Activated CD4-positive, alpha-beta T cell treated with anti-CD3 and anti-CD28 coated beads, Interleukin-2, amount 10 ng/mL, durations not matched to agents 7 days and 5 days (primary cell): ENCODE measurements at places on chromosomes 2 and 18. TPM values are rescaled to one million over a fixed set of nuclear protein-coding genes. Genes with fewer than 3 reads are reported as not detected.

- no peak overlapping the region for H3K4me3 ChIP-seq
- DNase-seq = no peak
- H3K36me3 ChIP-seq = peaks cover 27% of the 10 kb centered on the region
- no peak overlapping the region for H3K27ac ChIP-seq
Observed at GRCh38 chr2:32712870-32713269, 85.0 kb downstream of the TTC27 start.

The ZSWIM2 gene
- total RNA-seq = not detected

GRCh38 chr2:67500541-67500940 is 103.4 kb downstream of the ETAA1 start:
- DNase-seq = no peak
- H3K4me3 ChIP-seq = no peak overlapping the region
- no peaks in the 10 kb centered on the region for H3K4me1 ChIP-seq

The TMEM178A gene
- 0.32 TPM for total RNA-seq

- DNase-seq = peak; percentile 24
- H3K4me3 ChIP-seq = peak overlapping the region; percentile 74
- H3K27me3 ChIP-seq = no peaks in the 10 kb centered on the region
- peak overlapping the region; percentile 100 for H3K27ac ChIP-seq
- H3K36me3 ChIP-seq = peaks cover 75% of the 10 kb centered on the region
Observed at GRCh38 chr2:85854166-85854509, 34.7 kb downstream of the ST3GAL5 start.

- no peak overlapping the region for H3K27ac ChIP-seq
- H3K27me3 ChIP-seq = peaks cover 36% of the 10 kb centered on the region
- H3K36me3 ChIP-seq = no peaks in the 10 kb centered on the region
- no peaks in the 10 kb centered on the region for H3K4me1 ChIP-seq
- peak; percentile 54 for DNase-seq
Observed at GRCh38 chr18:61901323-61901986, 8.6 kb upstream of the RNF152 start.

- no peak for DNase-seq
- H3K27ac ChIP-seq = no peak overlapping the region
- no peak overlapping the region for H3K4me3 ChIP-seq
- no peaks in the 10 kb centered on the region for H3K27me3 ChIP-seq
- no peaks in the 10 kb centered on the region for H3K4me1 ChIP-seq
Observed at GRCh38 chr2:225337183-225337582, 62.3 kb upstream of the NYAP2 start.
